Dermis microvascular lymphatic vessel endothelial cell (primary cell): ENCODE measurements at places on chromosomes 2 and 18. TPM values are rescaled to one million over a fixed set of nuclear protein-coding genes. Genes with fewer than 3 reads are reported as not detected.
A peak's percentile ranks its signal among the peaks of the same experiment; 100 is the strongest.

The MROH2A gene
- not detected in 2 replicates for total RNA-seq

GRCh38 chr2:170369894-170370293 lies 191.9 kb downstream of the MYO3B start:
- peak; percentile 34 for DNase-seq

- DNase-seq: no peak
These were observed 50.1 kb upstream of the TMEM17 start for GRCh38 chr2:62556086-62556485.

DNA sequence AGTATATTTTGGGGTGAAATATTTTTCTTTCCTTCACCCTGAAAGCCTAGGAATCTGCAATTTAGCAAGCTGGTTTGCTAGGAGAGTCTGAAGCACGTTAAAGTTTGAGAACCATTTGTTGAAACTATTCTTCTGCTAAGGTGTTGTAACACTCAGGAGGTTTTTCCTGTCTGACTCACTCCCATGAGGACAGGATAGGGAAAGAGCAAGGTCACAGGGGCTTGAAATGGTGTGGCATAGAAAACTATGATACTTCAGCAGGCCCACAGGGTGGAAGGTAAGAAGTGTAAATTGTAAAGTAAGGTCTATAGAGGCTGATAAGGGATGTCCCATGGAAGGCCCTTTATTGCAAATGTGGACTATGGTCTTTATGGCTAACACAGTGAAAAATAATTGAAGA lies 177.7 kb upstream of the ZC3H15 start:
- DNase-seq: peak; percentile 23

GRCh38 chr2:9494081-9494480 lies 19.7 kb downstream of the IAH1 start:
- no peak for DNase-seq

GRCh38 chr2:128162266-128162665 lies 71.3 kb downstream of the UGGT1 start:
- no peak for DNase-seq
